Small intestine (tissue), 16 donors: ENCODE measurements at places on chromosomes 3 and 15. TPM values are rescaled to one million over a fixed set of nuclear protein-coding genes. Genes with fewer than 3 reads are reported as not detected.

GRCh38 chr3:193114431-193115340 is 126.3 kb upstream of the PLAAT1 start:
- H3K27ac ChIP-seq, result no peak overlapping the region
- H3K36me3 ChIP-seq, result no peaks in the 10 kb centered on the region
- no peaks in the 10 kb centered on the region for H3K4me1 ChIP-seq
- no peaks in the 10 kb centered on the region for H3K27me3 ChIP-seq
- DNase-seq, result no peak

- no peaks in the 10 kb centered on the region for H3K27me3 ChIP-seq
- H3K4me1 ChIP-seq, result no peaks in the 10 kb centered on the region
- H3K27ac ChIP-seq, result no peak overlapping the region
Observed at GRCh38 chr3:126567696-126568438, 9.1 kb upstream of the C3orf22 start.

- H3K36me3 ChIP-seq, result no peaks in the 10 kb centered on the region
- no peaks in the 10 kb centered on the region for H3K27me3 ChIP-seq
- H3K4me1 ChIP-seq, result no peaks in the 10 kb centered on the region
- H3K4me3 ChIP-seq, result no peak overlapping the region
- no peak for DNase-seq
Observed at GRCh38 chr3:140905559-140905958, 36.1 kb upstream of the SLC25A36 start.

Gene CCR9
- 1.1 TPM for polyA plus RNA-seq

Gene SI
- polyA plus RNA-seq, result 551 TPM

Gene SEMA3B
- 204 TPM for polyA plus RNA-seq

Gene CGNL1
- polyA plus RNA-seq, result 1.1 TPM
